ENCODE measurements at places on chromosomes 3 and 15. TPM values are rescaled to one million over a fixed set of nuclear protein-coding genes. Genes with fewer than 3 reads are reported as not detected.

Gene CD86
- total RNA-seq, result not detected

Gene GCNT3
- total RNA-seq, result not detected

Gene MTHFS
- 45.5 TPM for total RNA-seq

Gene IGSF10
- total RNA-seq, result 0.59 TPM

Gene TRAT1
- not detected for total RNA-seq

Gene LNP1
- 10.0 TPM for total RNA-seq

Gene GABRR3
- total RNA-seq, result not detected

Gene FXR1
- 122 TPM for total RNA-seq

Gene MST1
- total RNA-seq, result 3.4 TPM

Gene PLXND1
- total RNA-seq, result 68.0 TPM

Gene ZXDC
- total RNA-seq, result 10.7 TPM

Gene BHLHE40
- 43.2 TPM for total RNA-seq

Gene NLGN1
- total RNA-seq, result 0.39 TPM

Gene CCR5
- not detected for total RNA-seq

Gene ZIC1
- 12.2 TPM for total RNA-seq

Gene GOLGA8G
- total RNA-seq, result not detected

Gene CMTM8
- not detected for total RNA-seq

Gene CHP1
- 92.7 TPM for total RNA-seq

Gene EOGT
- 43.0 TPM for total RNA-seq

Gene PAQR5
- 3.3 TPM for total RNA-seq

Gene ALPK3
- 0.12 TPM for total RNA-seq

Gene LRRC2
- total RNA-seq, result 0.12 TPM

Gene TMIE
- 0.10 TPM for total RNA-seq

Gene IL17RE
- not detected for total RNA-seq
